ENCODE measurements at places on chromosomes 5 and 9.

GRCh38 chr9:71796100-71796767 lies 27.9 kb upstream of the CEMIP2 start:
- DNase-seq, result no peak

DNA sequence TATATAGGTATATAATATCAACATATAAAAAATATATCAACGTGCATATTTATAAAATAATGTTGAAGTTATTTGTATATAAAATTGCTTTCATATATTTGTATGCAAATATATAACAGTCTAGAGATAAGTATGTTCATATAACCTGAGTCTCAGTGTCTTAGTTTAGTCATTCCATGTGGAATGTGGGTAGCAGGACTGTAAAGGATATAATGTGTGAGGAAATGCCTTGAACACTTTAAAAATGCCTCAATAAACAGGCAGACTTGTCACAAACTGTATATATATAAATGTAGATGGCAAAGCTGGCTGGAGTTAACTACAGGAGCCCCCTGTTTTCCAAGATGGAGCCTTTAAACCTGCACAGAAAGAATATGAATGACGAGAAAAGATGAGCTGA lies 48.4 kb downstream of the CCDC125 start:
- no peak for DNase-seq

DNA sequence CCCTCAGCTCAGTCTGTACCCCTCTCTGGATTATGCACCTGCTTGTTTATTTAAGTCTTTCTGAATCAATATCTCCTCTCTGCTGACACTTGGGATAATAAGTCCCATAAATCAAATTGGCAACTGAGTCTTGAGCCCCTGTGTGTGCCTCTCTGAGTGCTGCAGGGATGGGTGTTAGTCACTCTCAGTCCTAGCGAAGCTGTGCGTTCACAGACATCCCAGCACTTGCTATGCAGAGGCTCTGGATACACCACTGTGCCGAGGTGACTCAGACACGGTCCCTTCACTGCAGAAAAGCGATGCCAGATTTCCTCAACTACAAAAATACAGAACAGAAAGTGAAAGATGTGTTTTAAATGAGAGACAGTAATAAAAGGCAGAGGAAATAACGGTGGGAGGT lies 4.1 kb upstream of the KCNMB1 start:
- DNase-seq, result no peak

- DNase-seq, result no peak
These were observed 572.6 kb upstream of the CLINT1 start for GRCh38 chr5:158431369-158432029.

- no peak for DNase-seq
These were observed 36.6 kb upstream of the MYORG start for GRCh38 chr9:34413231-34413852.

DNA sequence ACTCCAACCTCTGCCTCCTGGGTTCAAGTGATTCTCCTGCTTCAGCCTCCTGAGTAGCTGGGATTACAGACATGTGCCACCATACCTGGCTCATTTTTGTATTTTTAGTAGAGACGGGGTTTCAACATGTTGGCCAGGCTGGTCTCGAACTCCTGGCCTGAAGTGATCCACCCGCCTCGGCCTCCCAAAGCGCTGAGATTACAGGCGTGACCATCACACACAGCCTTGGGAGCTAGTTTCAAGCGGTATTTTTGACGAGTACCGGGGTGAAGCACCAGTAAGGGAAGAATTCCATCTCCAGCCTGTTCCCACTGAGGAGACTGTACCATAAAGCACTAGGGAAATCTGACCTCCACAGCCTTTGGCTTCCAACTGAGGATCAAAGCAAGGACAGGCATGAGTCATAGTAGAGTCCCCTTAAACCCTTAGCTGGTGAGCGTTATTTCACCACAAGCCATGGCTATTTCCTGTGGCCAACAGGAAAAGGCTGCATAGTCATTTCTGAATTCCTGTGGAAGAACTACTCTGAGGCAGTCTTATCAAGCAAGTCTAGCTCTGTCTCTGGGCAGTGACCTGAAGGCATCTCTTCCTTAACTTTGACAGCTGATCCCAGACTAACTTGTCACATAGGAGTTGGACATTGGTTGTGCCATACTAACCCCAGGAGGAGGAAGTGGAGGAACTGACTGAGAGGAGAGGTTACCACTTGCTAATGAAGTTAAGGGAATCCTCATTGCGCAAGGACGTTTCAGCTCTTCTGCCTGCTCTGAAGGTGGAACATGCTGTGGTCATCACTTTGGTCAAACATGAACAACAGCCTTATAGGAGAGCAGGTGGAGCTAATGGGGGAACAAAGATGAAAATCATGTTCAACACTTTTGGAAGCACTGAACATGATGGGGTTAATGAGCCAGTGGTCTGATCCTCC lies 85.8 kb upstream of the DMRT1 start:
- no peak for DNase-seq

DNA sequence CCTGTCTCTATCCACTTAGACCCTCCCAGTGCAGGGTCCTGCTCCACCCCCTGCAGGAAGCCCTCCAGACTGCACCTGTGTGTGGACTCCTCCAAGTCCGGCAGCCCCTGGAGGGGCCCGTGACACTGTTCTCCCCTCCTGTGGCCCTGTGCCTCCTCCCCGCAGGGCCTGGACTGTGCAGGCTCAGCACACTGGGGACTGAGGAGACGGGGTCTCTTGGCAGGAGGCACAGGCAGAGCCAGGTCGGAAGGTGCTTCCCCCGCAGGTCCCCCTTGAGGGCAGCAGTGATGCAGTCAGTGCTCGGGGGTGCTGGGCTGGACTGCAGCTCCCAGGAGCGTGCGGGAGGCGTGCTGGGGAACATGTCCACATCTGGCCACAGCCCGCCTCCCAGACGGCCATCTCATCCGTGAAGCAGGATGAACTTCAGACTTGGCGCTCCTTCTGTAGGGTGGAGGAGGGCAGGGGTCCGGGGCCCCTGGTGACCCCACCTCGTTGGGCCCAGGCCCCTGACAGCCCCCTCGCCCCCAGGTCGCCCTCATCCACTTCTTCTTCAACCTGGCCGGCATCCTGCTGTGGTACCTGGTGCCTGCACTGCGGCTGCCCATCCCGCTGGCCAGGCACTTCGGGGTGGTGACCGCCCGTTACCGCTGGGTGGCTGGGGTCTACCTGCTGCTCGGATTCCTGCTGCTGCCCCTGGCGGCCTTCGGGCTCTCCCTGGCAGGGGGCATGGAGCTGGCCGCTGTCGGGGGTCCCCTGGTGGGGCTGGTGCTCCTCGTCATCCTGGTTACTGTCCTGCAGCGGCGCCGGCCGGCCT lies 4.9 kb downstream of the SLC34A3 start:
- DNase-seq, result no peak

DNA sequence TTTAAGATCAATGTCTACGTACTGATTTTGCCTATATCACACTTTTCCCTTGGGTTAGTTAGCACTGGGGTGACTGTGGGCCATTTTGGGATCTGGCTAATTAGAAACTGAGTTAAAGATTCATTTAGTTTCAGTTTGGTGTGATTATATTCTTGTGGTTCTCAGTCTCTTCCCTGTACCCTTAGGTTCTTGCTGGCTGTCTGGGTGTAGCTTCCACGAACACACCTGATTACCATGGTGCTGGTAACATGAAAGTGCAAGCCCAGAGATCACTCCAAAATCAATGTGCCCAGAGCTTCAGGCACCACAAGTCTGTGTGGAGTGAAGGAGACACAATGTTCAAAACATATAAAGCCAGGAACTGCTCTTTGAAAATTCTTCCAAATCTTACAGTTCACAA lies 248.1 kb downstream of the PDE4D start:
- no peak for DNase-seq
